ENCODE measurements at places on chromosomes 12 and 14.

GRCh38 chr12:24591079-24591626 lies 357.7 kb downstream of the BCAT1 start:
- DNase-seq: peak; percentile 6

GRCh38 chr12:15700595-15700994 lies 88.6 kb downstream of the EPS8 start:
- DNase-seq: peak; percentile 80

DNA sequence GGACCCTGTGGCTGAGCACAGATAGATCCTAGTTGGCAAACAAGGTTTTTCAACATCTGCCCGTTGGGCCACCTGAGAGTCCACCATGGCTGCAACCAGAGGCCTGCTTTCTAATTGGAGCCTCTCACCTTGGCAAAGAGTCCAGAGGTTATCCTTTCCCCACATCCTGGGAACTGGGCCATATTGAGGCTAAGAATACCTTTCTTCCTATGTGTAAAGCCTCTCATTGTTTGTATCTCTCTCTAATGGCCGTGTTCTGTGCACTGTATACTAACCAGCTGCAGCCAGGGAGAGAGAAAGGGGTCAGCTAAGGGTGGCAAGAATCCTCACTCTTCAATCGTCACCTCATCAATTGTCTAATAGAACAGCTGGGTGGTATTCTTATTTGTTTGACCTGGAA lies 79.1 kb upstream of the ST8SIA1 start:
- DNase-seq: no peak

DNA sequence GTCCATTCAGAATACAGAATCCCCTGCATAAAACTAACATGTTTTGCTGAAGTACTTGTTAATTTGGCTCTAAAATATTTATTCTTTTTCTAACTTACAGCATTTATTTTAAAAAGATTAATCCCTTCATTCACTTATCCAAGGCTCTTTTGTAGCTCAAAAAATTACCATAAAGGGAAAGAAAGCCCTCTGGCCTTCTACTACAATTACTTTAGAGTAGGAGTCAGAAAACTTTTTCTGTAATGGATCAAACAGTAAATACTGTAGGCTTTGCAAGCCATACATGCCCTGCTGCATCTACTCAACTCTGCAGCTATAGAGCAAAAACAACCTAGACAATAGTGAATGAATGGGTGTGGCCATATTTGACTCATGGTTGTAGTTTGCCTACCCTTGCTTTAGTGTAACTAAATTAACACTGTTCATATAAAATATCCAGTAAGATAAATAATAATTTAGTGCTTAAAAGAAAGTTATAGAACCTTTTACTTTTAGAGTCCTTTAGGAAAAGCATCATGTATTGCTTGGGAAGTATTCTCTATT lies 74.2 kb upstream of the ZFP36L1 start:
- peak; percentile 44 for DNase-seq

DNA sequence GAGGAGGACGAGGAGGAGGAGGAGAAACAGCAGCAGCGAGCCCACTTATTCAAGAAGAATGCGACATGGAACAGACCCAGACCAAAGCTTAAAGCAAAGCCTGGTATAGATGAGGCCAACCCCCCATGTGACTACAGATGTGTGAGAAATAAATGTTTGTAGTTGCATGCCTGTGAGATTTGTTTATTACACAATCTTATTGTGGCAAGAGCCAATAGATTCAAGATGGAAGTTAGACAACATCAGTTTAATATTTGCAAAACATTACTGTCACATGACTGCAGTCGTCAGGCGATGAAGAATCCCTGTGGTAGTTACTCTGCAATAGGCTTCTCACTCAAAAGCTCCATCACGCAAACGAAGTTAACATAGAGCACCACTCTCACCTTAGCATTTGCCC lies 17.2 kb upstream of the SLC35F4 start:
- DNase-seq: no peak

DNA sequence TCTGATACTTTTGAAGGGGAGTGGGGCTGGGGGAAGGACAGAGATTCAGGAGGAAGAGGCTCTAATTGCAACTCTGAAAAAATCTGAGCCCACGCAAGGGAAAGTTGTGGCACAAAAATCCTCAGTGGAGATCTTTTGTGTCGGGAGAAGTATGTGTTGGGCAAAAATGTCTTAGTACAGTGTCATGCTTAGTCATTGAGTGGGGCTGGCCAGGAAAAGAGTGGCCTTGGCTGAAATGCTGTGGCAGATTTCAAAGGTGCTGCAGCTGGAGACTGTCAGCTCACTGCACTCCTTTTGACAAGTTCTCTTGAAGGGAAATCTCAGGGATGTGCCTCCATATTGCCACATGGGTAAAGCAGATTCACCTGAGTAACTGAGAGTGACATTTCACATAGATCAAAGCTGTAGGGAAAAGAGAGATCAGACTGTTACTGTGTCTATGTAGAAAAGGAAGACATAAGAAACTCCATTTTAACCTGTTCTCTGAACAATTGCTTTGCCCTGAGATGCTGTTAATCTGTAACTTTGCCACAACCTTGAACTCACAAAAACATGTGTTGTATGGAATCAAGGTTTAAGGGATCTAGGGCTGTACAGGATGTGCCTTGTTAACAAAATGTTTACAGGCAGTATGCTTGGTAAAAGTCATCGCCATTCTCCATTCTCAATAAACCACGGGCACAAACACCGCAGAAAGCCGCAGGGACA lies 36.0 kb upstream of the GLIPR1 start:
- peak; percentile 70 for DNase-seq

DNA sequence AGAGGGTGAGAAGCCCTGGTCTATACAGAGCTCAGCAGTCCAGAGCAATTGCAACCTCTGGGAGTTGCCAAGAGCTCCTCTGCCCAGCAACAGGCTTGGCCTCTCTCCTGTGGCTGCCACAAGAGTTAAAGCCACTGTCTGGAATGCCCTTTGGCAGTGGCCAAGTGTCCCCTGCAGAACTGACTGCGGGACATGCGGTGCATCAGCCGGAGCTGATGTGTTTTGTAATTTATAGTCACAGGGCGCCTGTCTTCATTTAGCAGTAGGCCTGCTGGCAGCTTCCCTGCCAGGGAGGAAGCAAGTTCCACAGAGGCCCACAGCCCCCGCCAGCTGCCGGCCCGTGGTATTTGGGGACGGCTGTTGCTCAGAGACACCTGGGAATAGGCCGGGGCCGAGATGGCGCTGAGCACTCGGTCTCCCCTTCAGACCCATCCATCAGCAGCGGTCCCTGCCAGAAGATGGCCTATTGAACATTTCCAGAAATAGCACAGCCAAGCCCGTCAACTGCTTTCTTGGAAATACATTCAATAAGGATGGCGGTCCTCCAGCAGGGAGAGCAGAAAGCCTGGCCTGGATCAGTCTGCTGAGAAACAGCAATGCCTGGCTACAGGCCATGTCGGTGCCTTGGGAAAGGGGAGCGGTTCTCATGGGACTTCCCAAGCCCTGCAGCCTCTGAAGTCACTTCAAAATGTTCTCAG lies 217.4 kb downstream of the CRADD start:
- DNase-seq: peak; percentile 35

DNA sequence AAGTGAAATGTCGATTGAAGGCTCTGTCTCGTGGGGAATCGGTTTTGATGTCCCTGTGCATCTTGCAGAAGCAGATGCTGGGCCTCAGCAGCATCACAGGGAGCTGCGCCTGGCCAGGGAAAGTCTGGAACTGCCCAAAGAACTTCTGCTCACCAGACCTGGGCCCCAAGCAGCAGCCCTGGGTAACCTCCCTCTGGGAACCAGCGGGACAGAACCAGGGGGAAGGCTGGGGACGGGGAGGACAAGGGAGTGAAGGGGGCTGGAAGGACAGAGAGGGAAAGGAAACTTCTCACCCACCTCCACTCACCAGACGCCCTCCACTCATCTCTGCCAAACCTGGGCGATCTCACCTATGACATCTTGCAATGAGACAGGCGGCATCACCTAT lies 26.8 kb upstream of the C14orf180 start:
- no peak for DNase-seq

DNA sequence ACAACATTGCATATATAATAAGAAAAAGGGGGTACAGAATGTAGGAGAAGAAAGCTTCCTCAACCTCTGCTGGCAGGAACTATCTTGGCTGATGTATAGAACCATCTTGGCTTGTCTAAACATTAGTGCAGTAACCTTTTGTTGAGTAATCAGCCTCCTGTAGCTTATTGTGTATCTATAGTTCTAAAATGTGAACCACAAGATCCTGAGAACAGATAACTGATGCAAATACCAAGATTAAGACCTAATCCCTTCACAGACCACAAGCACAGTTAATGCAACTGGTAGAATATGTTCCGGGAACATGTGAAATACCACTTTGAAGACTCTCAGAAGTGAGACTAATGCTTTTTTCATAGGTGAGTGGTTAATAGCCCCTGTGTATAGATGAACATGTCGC lies 50.7 kb upstream of the KCNC2 start:
- no peak for DNase-seq

GRCh38 chr12:53200458-53201176 lies 6.4 kb downstream of the ITGB7 start:
- DNase-seq: peak; percentile 39

- DNase-seq: no peak
These were observed 215.5 kb downstream of the AEBP2 start for GRCh38 chr12:19654650-19655376.

DNA sequence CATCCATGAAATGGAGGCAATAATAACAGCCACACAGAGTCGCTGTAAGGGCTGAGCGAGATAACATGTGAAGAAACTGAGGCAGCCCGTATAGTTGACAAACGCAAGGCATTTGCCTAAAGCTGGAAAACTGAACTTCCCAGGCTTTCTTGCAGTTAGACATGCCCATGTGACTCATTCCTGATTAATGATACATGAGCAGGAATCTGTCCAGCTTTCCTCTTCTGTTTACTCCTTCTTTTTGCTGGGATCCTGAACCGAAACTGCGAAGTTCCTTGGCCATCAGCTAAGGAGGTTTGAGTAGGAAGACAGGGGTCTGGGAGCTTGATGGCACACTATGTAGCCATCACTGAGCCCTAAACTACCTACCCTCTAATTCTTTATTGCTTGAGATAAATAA lies 52.2 kb downstream of the ST8SIA1 start:
- DNase-seq: peak; percentile 81

- DNase-seq: peak; percentile 67
These were observed 539 bp upstream of the HMGA2 start for GRCh38 chr12:65823513-65824375.

- no peak for DNase-seq
These were observed 355.7 kb downstream of the NPAS3 start for GRCh38 chr14:33294419-33294818.

- no peak for DNase-seq
These were observed 149.9 kb downstream of the KIF26A start for GRCh38 chr14:104288272-104288671.

- DNase-seq: peak; percentile 27
These were observed 776 bp downstream of the BMP4 start for GRCh38 chr14:53955671-53956426.

- no peak for DNase-seq
These were observed 21.6 kb downstream of the GPR132 start for GRCh38 chr14:105043641-105044040.

GRCh38 chr14:30312214-30312613 lies 246.7 kb upstream of the G2E3 start:
- no peak for DNase-seq

GRCh38 chr12:67243260-67243659 lies 25.9 kb upstream of the CAND1 start:
- DNase-seq: no peak

DNA sequence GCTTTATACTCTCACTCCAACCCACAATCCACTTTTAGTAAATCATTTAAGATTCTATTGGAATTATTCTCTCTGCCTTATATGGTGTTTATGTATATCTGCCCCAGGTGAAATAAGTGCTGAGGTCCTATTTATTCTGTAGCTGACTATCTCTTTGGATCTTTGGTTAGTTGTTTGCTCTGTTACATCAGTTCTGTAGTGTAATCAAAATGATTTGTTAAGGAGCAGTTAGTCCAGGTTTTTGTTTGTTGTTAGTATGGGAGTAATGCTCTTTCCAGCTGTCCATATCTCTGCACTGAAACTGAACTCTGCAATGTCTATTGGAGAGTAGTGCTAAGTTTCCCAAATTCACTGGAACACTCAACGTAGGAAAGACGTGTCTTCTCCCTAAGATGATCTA lies 615.8 kb downstream of the SNAPC1 start:
- no peak for DNase-seq

- peak; percentile 64 for DNase-seq
These were observed 20.3 kb downstream of the HEBP1 start for GRCh38 chr12:12979731-12980259.

DNA sequence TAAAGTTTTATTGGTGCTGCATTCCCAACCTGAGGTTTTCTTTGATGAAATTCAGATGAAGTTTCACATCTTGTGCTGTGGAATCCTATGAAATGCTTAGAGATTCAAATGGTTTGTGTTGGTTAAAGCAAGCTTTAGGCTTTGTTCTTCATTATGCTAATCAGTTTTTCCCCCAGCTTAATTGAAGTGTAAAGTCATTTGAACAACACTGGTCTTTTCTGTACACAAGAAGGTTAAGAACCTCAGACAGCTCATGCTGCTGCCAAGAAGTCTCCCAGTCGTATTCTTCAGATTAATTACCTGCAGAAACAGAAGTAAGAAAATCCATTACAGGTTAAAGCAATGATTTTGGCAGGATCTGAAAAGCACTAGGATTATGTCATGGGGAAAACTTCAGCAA lies 48.9 kb downstream of the EML1 start:
- no peak for DNase-seq

DNA sequence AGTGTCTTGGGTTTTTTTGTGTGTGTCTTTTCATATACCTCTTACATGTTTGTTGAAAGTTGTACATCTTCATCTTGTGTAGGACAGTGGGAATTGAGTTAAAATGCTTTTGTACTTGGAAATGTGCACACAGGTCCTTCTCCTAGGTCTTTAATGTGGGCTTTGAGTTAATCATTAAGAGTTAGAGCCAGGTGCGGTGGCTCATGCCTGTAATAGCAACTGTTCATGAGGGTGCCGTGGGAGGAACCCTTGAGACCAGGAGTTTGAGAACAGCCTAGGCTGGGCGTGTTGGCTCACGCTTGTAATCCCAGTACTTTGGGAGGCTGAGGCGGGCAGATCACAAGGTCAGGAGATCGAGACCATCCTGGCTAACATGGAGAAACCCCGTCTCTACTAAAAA lies 13.9 kb downstream of the CLECL1 start:
- no peak for DNase-seq

DNA sequence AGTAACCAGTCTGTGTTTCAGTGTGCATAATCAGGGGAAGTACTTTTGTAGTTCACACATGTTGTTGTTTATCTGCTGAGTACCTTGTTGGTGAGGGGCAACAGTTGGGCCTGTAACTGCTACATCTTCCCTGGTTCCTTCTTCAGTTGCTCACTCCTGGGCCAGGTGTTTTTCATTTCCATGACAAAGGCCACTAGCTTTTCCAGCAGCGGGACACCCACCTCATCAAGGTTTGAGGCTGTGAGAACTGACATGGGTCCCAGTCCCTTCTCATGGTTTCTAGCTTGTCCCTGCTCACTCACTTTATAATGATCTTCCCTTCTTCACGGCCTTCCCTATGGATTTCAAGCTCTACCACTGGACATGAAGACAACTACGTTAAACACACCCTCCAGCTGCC lies 1.5 kb upstream of the NOXRED1 start:
- DNase-seq: no peak

DNA sequence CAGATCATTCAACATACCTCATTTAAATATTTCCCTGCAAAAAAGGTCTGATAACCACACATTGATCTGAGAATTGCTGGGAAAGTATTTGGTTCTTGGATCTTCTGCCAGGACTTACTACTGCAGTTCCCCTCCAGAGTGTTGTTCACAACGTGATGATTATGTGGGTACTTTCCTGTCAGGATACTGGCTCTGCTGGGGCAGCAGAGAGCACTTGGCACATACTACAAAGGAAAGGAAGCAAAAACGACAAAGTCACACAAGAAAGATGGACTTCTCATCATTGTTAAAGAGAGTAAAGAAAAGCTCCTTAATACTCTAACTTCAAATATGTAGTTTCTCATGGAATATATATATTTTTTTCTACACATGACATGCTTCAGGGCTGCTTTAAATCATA lies 11.5 kb downstream of the GNS start:
- no peak for DNase-seq
